ENCODE measurements at places on chromosomes 6 and 20.

DNA sequence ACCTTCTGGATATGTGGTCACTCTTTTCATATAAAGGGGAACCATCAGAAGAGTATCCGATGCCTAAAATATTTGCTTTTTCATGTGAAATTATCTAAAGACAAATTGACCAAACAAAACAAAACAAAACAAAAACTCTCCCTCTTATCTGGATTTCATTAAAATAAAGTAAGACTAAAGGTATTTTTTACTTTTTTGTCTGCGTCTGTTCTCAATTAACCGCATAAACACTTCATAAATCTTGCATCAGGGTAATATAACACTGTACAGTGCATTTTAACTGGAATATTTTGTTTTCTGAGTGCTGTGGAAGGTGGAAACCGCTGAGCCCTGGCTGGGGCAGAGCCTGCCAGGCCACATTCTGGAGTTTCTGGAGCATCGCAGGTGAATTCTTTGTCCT, 234.1 kb upstream of the ZFP64 start:
- DNase-seq = no peak

GRCh38 chr6:97702248-97702647, 419.2 kb upstream of the MMS22L start:
- no peak for DNase-seq

DNA sequence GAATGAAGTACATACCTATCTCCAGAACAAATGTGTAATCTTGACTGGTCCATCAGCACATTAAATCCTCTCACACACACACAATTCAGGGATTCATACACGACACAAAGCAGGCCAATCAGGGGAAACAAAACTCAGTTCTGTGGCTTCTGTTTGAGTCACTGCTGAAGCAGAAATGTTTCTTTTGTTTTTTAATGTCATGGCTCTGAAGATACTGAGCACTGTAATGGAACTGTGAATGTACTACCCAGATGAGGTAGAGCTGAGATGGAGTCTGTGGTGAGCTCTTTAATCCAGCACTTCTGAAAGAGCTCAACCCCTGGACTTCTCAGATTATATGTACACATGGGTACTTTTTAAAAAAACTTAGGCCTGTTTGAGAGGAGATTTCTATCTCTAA, 116.4 kb downstream of the THEMIS start:
- no peak for DNase-seq

GRCh38 chr6:87684895-87685654, 17.0 kb downstream of the AKIRIN2 start:
- DNase-seq = no peak

- DNase-seq = no peak
Measured at GRCh38 chr6:73800997-73801396, 105.0 kb downstream of the CD109 start.

- no peak for DNase-seq
Measured at GRCh38 chr6:20696676-20697075, 162.4 kb downstream of the CDKAL1 start.

GRCh38 chr20:13249118-13249797, 28.2 kb downstream of the ISM1 start:
- DNase-seq = no peak

DNA sequence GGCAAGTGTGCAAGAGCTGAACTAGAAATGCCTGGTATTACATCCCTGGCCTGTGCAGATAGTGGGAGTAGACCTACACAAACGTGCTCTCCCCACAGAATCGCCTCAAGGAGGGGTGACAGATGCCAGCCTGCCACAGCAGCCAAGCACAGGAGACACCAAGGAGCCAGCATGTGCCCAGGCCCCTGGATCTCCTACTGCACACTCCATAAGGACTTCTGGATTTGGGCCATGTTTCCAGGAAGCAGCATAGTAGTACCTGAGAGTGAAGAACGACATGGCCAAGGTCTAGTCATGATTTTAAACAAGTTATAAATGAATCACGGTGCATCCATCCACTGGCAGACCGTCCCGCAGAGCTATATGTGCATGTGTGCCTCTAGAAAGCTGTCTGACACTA, 232.2 kb downstream of the SYNDIG1 start:
- no peak for DNase-seq

GRCh38 chr20:7399114-7399513, 541.1 kb downstream of the HAO1 start:
- DNase-seq = no peak
